ENCODE measurements at places on chromosomes 11 and 22.

GRCh38 chr11:67372993-67373647, at the start of gene CLCF1:
TSS of gene CLCF1 (minus strand) at chr11:67373598. CDS start at chr11:67373539, 59 bp downstream.
- no peak for DNase-seq

DNA sequence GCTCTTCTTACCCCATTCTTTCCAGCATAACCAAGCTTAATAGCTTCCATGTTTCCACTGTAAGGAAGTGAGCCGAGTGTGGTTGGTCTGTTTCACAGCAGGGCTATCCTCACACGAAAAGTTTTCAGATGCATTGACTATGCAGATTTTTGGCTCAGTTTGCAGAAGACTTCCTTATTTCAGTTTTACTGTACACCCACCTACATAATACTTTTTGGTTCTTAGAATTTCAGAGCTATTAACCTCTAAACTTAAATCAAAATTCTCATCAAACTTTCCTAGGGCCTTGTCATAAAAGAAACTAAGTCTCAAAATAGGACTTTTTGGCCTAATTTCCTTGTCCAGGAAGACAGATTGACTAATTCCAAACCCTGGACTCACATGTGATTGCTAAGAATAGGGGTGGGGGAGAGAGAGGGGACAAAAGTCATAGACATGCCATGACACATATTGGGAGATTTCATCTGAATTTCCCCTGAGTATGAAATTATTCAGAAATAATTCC, 7.3 kb upstream of the EHF start:
- DNase-seq, result no peak

GRCh38 chr22:47200273-47201051, 438.0 kb downstream of the TBC1D22A start:
- no peak for DNase-seq

- DNase-seq, result no peak
These were observed 123.7 kb downstream of the KCNQ1OT1 start for GRCh38 chr11:2576111-2576510.

- DNase-seq, result no peak
These were observed 2.5 kb downstream of the GLYATL1 start for GRCh38 chr11:58941838-58942237.

GRCh38 chr22:46750530-46750800, 12.0 kb upstream of the TBC1D22A start:
- DNase-seq, result no peak

DNA sequence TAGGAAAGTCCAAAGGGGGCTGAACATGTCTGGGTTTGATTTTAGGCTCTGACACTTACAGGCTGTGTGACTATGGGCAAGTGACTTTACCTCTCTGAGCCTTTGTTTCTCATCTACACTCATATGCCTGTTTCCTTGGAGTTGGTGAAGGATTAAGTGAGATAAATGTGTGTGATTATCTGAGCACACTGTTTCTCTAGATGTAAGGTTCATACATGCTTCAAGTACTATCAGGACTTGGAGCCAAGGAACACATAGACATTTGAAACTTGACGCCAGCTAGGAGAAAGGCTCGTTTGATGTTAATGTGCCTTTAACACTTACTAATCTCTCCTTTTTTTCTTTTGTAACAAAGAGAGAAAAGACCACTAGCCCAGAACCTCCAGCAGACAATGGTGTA, 9.7 kb downstream of the CRYBB1 start:
- DNase-seq, result no peak

DNA sequence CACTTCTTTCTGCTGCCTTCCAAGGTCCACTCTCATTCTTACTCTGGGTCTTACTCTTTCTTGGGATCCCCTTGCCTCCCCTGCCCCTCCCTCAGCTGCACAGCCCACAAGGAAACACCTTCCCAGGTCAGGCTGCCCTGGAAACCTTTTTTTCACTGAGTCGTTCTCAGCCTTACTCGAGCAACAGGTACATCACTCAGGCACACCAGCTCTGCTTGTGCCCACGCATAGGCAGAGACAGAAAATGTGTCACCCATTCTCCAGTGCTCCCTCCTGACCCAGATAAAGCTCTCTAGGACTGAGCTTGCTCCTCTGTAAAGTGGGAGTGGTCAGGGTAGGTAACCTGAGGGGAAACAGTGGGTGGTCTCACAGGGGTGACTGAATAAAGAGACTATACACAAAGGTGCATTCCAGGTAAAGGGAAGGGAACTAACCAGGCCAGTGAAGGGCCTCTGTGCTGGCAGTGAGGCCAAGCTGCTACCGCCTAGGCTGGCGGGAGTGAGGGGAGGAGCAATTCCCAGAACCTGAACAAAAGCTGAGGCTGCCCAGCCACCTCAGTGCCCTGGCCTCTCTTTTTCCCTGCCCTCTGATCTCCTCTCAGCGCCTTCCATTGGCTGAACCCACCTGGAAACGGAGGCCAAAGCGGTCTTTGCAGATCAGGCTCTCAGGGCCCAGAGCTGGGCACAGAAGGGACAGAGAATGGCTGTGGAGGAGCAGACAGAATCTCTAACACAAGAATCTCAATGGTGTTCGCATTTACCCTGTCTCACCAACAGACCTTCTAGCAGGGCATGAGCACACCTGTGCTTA, 15.9 kb downstream of the PRG3 start:
- DNase-seq, result no peak

DNA sequence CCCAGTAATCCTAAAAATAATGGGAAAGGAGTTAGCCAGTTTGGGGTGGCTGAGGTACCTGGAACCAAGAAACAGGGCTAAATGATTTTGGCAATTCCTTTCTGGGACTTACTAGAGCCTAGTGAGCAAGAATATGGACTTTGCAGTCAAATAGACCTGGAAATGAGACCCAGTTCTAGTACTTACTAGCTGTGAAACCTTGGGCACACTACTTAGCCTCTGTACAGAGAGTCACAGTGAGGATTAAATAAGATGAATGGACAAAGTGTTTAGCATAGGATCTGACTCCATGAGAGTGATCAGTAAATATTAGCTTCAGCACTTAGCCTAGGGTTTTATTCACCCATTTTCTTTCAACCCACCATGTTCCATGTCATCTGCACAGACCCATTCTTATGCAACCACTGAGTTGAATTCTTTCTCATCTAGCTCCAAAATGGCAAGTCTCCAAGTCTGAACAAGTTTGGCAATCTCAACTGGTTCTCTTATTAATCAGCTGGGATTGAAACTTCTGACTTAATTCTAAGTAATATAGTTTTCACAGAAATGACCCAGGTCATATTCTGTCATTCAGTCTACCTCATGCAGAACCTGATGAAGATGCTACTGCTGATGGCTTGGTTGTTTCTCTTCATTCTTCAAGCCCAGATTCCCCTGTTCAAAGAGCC, 15.0 kb upstream of the SORL1 start:
- no peak for DNase-seq

- DNase-seq, result peak; percentile 85
These were observed 2.5 kb downstream of the CDC42EP2 start for GRCh38 chr11:65317025-65317786.

DNA sequence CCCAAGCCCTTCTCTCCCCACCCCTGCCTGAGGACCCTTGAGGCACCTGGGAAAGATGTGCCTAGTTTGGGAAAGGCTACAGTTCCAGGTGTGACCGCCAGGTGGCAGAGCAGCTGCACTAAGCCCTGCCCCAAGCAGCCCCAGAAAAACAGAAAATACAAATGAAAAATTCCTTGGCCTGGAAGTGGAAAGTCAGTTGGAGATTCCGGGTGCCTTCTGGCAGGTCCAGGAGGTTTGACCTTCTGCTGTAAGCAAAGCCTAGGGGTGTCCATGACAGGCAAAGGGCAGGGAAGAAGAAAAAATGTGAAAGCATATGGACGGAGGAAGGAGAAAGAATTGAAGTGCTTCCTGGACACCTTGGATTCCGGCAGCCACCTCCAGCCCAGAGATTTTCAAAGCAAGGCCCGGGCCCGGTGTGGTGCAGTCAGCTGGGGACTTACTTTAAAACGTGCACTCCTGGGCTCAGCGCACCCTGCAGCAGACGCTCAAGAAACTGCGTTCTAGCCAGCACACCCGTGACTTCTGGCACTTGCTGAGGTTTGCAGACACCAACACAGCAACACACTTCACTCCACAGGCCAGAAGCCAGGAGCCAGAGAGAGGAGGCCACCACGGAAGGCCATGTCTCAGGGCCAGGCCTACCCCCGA, 37.3 kb upstream of the SLC22A12 start:
- DNase-seq, result no peak

DNA sequence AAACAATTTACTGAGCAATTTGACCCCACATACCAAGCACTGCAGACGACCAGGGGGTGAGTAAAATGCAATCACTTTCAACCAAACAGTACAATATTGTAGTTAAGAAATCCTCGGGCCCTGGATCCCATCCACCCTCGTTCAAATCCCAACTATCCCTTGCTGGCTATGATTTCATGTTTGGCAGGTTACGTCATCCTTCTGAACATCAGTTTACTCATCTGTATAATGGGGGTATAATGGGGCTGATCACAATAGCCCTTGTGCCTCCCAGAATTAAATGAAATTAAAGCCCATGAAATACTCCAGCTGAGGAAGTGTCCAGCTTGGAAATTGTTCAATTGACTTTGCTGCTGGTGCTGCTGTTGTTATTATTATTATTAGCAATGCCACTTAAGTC, 20.6 kb downstream of the APLNR start:
- no peak for DNase-seq

DNA sequence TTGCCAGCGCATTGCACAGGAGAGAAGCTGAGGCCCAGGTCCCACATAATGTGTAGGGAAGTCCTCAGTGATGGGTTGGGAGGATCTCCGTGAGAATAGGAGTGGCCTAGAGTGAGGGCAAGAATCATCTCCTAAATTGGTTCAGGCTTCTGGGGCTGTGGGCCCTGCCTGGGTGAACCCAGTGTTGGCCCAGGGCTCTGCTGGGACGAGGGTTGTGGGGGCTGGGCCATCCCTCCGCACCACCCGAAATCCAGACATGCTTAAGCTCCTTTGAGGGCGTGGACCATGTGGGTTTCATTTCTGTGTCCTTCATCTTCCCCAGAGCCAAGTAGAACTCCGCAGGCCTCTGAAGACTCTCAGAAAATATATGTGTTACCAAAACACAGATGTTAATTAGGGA, 3.7 kb downstream of the MICALL1 start:
- peak; percentile 63 for DNase-seq

- no peak for DNase-seq
These were observed 16.1 kb upstream of the PCF11 start for GRCh38 chr11:83140691-83141455.

DNA sequence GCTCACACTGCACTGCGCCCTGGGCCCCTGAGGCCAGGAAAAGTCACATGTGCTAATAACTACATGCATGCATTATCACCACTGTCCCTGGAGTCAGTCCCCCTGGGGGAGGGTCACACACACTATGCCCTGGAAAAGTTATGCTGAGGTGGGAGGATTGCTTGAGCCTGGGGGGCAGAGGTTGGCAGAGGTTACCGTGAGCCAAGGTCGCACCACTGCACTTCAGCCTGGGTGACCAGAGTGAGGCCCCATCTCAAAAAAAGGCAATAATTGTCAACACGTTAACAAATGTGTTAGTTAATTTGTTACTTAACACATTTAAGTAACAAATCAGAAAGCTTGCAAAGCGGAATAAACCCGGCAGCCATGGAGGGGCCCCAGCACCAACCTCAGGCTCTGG, 13.3 kb upstream of the SEC14L6 start:
- no peak for DNase-seq

GRCh38 chr22:35343664-35344550, 37.0 kb upstream of the HMOX1 start:
- DNase-seq, result no peak

DNA sequence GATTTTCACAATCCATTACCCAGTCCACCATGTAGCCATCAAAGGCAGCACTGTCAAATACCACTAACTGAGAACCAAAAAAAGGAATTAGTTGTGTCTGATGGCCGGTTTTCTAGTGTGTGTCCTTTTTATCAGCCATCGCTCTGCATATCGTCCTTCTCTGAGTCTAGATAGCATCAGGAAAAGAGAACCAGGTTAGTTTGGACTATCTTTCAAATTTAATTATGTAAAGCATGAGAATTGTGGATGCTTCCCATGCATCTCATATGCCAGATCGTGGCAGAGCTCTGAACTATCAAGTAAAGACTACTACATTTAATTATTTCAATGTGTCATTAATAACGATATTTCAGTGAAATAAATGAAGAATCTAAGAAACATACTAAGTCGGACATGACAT, 691.9 kb downstream of the FAM181B start:
- no peak for DNase-seq

DNA sequence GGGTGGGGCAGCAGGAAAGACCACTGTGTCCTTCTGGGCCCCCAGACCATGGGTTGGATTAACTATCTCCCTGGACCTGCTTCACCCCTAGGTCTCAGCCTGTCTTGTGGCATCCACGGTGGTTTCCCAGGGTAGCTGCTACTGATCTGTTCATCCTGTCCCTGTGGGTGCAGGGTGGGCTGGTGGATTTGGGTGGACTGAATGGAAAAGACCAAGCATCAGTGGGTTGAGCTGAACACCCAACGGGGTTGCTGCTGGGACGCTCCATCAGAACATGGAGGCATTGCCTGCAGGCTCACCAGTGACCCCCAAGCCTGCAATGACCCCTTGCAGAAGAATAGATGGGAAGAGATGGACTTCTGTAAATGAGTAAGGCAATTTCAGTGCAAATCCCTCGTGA, 812.1 kb downstream of the TBC1D22A start:
- no peak for DNase-seq

DNA sequence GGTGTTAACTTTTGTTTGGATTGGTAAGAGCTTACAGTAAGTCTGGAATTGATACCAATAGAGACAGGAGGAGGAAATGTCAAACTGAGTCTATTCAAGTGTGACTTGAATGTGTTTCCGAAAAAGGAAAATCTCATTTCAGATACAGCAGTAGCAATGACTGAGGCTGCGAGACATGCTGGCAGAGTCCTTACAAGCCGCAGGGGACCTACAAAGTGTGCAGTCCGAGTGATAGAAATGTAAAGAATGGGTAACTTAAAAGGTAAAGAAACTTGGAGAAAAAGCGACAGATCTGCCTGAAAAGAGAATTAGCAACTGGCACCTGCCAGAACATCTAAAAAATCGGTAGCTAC, 444 bp downstream of the CWF19L2 start:
- DNase-seq, result no peak

DNA sequence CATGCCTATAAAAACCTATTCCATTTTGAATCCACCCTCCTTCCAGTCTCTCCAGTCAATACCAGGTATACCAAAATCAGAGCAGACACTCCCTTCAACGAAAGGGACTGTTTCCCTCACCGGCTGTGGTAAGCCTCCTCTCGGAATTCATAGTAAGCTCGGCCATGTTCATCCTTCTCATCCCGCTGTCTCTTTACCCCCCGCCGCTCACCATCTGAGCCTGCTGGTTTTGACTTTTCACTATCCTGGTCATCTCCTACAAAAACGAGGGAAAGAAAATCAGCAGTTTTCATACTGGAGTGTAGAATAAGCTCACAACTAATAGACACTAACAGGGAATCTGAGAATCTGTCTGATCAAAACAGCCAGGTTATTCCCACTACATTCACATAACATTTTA, 3.1 kb downstream of the HNRNPUL2 start:
- DNase-seq, result no peak
